HL-60 (cell line): ENCODE measurements at places on chromosomes 6 and 20.
A peak's percentile ranks its signal among the peaks of the same experiment; 100 is the strongest.

- no peak for DNase-seq
Observed at GRCh38 chr20:63702751-63703470, 4.9 kb downstream of the ARFRP1 start.

- DNase-seq = peak; percentile 94
Observed at GRCh38 chr20:62678553-62678952, 30.1 kb upstream of the NTSR1 start.

DNA sequence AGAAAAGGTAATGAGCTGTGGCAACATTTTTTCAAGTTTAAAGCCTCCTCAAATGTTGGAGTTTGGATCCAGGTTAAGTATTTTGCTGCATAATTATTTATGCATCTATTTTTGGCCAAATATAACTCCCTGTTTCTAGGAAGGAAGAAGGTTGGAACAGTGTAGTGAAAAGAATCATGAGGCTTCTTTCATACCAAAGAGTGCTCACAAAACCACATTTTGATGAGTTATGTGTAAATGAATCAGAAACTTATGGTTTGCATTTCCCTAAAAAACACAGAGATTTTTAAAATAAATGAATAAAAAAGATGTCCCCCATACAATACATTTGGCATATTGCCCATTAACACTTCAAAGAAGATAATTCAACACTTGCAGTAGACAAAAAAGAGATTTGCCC, 246.9 kb upstream of the PRDM1 start:
- DNase-seq = no peak

DNA sequence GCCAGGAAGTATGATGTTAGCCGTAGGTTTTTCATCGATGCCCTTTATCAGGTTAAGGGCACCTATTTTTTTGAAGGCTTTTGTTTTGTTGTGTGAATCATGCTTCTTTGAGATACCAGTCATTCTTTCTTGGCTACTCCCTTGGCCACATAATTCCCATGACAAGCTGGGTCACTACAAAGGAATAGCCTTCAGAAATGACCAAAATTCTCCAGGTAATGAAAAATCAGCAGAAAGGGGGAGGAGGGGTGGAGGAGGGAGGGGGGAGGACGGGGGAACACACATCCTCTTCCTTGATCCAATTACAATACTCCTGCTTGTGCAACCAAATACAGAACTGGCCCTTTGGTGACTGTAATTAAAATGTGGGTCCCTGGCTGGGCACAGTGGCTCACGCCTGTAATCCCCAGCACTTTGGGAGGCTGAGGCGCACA, 21.7 kb upstream of the TGM2 start:
- no peak for DNase-seq

GRCh38 chr6:56017198-56017597, 141.8 kb upstream of the BMP5 start:
- peak; percentile 3 for DNase-seq

- no peak for DNase-seq
Observed at GRCh38 chr20:57025666-57026224, 240.7 kb downstream of the BMP7 start.

DNA sequence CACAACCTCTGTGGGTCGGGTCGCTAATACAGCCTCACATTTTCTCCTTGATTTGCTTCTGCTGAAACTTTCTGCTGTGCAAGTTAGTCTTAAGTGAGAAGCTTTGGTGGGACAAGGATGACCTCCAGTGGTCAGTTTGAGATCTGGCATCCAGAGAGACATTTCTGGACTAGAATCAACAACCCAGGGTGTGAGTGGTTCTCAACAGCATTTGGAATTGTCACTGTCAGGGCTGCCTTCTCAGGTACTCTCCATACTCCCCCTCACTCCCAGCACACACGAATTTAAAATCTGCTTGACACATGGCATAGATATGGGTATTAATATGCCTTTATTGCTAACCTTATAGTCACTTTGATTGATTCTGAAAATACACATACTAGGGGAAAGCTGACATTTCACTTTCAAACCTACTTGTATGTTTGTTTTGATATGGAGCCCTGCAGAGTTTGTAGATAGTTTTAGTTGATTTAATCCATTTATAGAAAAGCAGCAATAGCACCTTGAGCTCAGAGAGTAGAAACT, 13.2 kb downstream of the OTOR start:
- peak; percentile 13 for DNase-seq

- DNase-seq = no peak
Observed at GRCh38 chr20:59604741-59605600, 631 bp downstream of the PHACTR3 start.

DNA sequence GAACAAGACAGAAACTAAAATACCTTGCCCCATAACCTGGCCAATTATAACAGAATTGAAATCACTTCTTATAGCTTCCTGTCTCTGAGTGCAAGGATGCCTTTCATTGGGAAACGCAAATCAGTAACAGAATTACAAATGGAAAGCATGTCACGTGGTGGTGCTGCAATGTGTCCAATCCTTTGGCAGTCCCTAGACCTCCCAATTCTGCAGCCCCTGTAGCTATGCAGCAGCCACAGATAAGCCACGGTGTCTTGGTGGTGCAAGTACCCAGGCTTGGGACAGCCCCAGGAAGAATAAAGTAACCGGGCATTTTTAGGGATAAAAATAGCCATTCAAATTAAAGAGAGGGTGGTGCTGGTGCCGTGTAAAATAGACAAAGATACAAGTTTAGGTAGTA, 134.6 kb upstream of the CCN2 start:
- DNase-seq = no peak

GRCh38 chr20:59636766-59637370, 32.5 kb downstream of the PHACTR3 start:
- no peak for DNase-seq

DNA sequence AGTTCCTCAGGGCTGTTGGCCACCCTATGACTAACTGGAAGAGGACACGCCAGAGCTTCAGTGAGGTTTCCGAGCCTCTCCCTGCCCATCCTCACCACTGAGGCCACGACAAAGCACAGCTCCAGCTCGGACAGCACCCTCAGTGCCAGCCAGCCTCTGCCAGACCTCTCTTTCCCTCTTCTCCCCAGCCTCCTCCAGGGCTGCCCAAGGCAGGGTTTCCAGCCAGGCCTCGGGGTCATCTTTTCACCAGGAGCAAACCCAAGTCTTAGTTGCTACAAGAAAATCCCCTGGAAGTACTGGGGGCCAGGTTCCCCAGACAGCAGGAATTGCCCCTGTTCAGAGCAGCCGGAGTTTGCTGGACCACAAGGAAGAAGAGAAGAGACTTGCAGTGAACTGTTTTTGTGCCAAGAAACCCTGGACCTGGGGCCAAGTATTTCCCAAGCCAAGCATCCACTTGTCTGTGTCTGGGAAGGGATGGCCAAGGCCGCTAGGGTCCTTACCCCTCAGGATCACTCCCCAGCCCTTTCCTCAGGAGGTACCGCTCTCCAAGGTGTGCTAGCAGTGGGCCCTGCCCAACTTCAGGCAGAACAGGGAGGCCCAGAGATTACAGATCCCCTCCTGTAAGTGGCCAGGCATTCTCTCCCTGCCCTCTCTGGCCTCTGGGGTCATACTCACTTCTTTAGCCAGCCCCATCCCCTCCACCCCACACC, 41.6 kb downstream of the PLAGL2 start:
- DNase-seq = no peak

DNA sequence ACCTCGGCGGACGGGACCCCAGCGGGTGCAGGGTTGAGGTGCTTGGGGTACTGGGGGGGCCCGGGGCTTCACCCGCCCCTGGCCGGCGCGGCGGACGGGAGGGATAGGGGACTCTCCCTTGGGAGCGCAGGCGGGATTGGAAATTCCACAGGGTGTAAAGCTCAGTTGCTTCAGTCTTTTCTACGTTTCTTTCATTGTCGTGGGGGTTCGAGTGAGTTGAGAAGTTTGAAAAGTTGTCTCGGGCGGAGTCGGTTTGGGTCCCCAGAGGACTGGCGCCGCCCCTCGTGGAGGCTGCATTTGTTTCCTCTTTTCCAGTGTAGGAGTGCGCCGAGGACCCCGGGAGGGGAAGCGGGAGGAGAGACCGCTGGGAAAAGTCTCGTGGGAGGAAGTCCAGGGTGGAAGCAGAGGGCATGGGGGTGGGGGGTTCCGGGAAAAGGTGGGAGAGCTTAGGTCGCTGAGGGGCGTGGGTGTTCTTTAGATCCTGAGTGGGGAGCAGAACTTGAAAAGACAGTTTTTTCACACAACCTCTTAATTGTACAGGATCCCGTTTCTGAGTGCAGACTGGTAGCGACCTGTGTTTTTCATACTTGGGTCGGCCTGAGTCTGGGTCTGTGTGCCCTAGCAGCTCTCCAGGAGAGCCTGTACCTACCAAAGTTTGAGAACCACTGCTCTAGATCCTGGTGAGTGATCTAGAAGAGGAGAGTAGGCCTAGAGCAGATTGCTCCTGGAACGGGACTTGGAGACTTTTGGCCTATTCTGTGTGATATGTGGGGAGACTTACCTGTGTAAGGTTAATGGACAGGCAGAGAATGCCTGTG, 495 bp downstream of the FAM83B start:
- no peak for DNase-seq

- DNase-seq = peak; percentile 60
Observed at GRCh38 chr20:44644667-44645131, 6.8 kb downstream of the ADA start.

DNA sequence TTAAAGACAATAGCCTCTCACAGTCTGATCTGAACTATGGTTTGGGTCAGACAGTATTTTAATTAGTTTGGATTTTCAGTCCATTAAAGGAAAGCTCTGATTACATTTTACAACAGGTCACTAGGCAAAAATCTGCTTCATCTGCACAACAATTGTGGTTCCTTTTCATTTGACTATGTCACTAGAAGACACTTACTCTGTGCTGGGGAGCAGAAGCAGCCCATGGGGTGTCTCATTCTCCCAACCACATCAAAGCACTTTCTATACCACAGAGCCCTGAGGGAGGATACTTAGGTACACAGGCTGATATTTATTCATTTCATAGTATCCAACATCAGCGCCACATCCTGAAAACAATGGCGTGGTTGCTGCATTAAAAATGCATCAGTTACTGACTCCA, 36.6 kb upstream of the HDAC2 start:
- DNase-seq = no peak

GRCh38 chr6:4294636-4295035, 159.3 kb upstream of the ECI2 start:
- DNase-seq = no peak

GRCh38 chr6:42715871-42716270, 6.5 kb downstream of the PRPH2 start:
- DNase-seq = no peak

DNA sequence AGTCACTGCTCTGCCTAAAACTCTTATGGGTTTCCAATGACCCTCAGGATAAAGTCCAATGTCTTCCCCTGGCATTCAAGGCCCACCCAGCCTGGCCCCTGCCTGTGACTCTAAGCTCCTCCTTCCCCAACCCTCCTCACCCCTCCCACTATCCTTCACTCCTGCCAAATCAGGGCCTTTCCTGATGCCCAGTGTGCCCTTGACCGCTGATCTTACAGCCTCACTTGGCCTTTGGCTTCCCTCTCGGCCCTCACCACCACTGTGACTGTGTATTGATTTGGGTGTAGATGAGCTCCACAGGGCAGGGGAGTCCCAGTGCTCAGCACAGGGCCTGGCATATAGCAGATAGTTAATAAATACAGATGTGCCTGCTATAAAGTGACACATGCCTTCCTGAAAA, 115.7 kb downstream of the TOX2 start:
- no peak for DNase-seq

DNA sequence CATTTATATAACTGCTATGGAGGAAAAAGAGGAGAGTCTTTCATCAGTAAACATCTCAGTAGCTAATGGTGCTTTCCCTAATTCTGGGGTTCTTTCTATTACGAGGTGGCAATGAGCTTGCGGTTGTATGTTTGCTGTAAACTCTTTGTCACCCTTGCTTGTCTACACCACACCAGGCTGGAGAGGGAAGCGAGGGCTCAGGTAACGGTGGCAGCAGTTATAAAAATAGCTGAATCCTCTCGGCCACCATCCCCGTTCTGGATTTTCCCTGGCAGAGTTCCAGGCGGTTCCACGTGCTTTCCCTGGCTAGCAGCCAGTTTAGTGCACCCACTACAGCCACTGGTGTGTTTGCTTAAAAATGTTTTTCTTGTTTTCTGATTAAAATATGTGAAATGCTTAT, 39.0 kb downstream of the MAS1 start:
- DNase-seq = no peak

- no peak for DNase-seq
Observed at GRCh38 chr6:26223228-26223627, 136.0 kb downstream of the HFE start.

DNA sequence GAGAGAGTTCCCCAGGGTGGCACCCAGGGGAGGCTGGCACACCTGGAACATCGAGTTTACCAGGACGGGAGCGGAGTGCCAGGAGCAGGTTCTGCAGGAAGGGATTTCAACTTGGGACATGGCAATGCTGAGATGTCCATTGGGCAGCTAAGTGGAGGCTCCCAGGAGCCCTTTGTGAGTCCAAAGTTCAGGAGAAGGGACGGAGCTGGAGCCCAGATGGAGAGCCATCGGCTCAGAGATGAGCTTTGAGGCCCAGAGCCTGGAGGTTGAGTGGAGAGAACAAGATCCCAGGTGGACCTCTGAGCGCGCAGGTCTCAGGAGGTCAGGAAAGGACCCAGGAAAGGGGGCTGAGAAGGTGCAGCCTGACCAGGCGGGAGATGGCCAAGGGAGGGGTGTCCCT, 67.5 kb upstream of the AFDN start:
- no peak for DNase-seq

DNA sequence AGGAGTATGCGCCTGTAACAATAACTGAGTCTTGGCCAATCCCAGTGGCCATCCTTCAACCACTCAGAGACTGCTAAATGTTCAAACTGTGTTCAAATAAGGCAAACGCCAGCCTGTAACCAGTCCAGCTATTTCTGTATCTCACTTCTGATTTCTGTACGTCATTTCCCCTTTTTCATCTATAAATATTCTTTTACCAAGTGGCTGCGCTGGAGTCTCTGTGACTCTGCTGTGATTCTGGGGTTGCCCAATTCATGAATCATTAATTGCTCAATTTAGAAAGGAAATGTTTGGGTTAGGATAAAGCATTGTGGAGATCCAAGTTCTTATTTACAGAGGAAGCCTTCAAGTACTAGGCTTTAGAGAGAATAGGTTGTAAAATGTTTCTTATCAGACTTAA, 89.8 kb upstream of the UST start:
- DNase-seq = peak; percentile 56
